ENCODE measurements at places on chromosomes 12 and 14.

GRCh38 chr12:108856428-108857157 is 790 bp downstream of the SSH1 start:
- DNase-seq = peak; percentile 61

GRCh38 chr12:117212563-117213190 is 22.4 kb upstream of the FBXO21 start:
- DNase-seq = peak; percentile 56

DNA sequence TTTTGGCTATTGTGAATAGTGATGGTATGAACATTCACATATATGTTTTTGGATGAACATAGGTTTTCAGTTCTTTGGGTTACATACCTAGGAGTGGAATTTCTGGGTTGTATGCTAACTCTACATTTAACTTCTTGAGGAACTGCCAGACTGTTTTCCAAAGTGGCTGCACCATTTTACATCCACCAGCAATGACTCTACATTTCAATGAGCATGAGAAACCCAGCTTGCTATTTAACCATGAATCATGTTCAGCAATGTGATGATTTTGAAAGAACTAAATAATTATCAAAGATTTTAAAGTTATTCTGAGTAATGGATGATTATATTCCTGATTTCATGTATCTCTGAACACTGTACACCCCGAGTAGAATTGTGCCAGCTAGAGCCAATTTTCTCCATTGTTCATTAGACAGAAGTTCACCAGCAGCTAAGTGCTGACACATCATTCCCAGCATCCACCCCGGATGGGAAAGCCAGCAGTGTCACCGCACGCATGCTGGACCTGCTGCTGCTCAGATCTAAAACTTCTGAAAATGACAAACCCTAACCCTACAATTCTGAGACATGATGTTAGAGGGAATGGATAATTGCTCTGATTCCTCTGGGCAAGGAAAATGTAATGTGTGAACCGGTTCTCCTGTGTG is 13.3 kb upstream of the ANAPC5 start:
- DNase-seq = no peak

DNA sequence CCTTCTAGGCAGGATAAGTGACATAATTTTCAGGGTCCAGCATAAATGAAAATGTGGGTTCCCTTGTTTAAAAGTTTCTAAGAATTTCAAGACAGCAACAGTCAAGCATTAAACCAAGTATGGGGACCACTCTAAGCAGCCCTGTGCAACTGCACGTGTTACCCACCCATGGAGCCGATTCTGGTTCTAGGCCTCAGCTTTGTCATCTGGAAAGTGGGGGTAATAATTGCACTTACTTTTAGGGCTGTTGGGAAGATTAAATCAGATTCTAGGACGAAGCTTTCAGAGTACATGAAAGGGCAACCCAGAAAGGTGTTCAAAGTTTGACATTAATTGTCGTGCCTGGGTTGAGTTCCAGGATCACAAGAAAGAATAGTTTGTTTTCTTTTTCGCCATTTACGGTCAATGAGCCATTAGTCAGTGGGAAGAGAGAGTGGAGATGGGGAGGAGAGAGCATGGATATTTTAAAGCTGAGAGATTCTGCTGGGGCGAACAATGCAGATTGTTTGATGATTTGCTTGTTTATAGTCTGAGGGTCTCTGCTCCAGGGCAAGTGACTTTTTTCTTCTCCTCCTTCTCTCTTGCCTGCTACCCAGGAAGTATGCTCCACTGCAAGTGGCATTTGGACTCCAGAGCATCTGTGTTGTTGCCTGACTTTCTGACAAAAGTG is 10.7 kb upstream of the PPFIBP1 start:
- no peak for DNase-seq

GRCh38 chr14:95524706-95525512 is 8.5 kb upstream of the SYNE3 start:
- DNase-seq = no peak

GRCh38 chr12:49750027-49750995 is 9.0 kb downstream of the TMBIM6 start:
- no peak for DNase-seq

DNA sequence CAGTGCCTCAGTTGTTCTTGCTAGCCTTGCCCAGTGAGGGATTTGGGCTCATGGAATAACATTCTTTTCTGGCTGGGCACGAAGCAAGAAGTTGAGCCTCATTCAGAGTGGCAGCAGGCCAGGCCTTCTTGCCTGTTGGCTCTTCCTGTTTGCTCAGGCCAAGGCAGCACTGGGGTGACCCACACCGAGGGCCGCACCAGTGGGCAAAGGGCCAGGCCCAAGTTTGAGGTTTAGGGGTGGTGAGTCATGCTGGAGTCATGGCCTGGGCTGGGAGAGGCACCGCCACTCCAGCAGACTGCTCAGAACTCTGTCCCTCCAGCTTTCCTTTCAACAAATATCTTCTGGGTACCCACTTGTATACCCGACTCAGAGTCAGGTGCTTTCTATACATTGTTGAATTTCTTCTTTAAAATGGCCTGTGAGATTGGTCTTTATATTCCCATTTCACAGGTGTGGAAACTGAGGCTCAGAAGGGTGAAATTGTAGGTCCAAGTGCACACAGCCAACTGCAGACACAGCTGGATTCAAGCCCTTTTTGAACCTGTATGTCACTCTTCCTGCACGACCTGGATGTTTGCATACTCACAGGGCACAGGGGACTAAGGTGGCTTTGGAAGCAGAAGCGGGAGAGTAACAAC is 279.4 kb downstream of the FOXN3 start:
- DNase-seq = no peak

DNA sequence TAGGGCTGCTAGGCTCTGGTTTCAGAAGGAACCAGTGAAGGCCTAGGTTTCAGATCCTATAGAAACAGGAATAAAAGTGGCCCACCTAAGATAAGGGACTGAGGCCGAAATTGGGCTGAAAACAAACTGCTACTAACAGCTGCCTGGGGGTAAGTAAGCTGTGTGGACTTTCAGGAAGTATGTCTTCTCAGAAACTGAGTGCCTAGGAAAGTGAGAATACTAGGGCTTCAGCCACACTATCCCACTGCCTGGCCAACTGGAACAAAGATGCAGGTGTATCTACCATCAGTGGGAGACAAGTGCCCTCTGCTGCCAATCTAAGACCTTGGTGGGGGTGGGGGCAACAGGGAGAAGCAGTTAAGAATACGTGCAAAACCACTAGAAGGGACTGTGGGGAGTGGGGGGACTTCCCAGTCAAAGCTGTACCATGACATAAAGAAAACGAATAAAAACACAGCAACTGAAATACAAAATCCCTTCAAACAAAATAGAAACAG is 82.5 kb downstream of the MED13L start:
- peak; percentile 45 for DNase-seq

DNA sequence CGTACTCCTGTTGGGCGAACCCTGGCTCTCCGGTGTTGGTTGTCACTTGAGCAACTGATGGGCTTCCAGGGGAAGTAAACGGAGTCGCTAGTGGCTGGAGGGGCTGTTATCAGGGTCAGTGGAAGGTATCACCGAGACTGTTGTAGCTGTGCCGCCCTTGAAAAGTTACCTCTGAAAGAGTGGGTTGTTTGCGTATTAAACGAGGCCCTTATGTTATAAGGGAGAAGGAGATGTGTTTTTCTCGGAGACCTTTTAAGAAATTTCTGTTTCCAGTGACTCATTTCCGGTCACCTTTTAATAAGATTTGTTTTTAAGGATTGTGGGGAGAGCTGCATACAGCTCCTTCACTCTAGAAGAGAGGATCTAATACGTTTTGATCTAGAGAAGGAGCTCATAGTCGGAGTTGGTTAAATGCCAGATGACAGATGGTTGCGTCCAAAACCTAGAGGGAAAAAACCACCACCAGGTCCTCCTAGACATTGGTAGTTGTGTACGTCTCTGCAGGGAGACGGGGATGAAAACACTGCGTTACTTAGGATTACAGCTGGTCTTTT is 750 bp upstream of the DBX2 start:
- DNase-seq = no peak

GRCh38 chr14:54653712-54654469 is 87.0 kb downstream of the SAMD4A start:
- no peak for DNase-seq

DNA sequence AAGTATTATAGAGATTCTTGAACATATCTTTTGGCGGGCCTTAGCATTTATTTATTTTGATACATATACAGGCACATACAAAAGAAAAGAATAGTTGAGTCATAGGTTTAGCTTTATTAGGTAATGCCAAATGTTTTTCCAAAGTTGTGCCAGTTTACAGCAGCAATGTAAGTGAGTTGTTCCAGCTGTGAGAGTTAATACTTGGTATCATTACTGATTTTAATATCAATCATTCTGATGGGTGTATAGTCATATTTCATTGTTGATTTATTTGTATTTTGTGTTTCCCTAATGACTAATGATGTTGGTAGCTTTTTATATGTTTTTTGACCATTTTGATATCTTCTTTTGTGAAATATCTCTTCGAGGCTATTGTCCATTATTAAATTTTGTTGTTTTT is 122.4 kb downstream of the MIPOL1 start:
- no peak for DNase-seq

DNA sequence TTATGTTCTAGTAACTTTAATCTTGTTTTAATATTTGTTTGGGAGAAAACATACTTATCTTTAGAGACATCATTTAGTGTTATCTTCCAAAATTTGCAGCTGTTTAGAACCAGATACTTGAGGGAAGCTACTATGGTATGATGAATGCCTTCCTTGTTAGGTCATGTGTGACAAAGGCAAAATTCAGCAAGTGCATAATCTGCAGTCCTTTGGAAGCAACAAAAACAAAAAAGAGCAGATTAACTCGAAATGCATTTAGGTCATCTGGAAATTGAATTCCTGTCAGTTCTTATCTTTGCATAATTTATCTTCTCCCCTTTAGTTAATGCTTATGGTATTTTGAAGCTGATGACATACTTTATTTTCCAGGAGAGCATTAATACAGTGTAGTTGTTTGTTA is 3.5 kb downstream of the FBXO34 start:
- no peak for DNase-seq

- no peak for DNase-seq
Observed at GRCh38 chr12:129069886-129070285, 216.6 kb downstream of the GLT1D1 start.

Data from activated T-cell treated with anti-CD3 and anti-CD28 coated beads, Interleukin-2, amount 50 U/mL, for 1 hour (primary cell).